ENCODE measurements at places on chromosomes 13 and 19.

GRCh38 chr19:53775524-53775923, 48.6 kb downstream of the NLRP12 start:
- no peak for DNase-seq

DNA sequence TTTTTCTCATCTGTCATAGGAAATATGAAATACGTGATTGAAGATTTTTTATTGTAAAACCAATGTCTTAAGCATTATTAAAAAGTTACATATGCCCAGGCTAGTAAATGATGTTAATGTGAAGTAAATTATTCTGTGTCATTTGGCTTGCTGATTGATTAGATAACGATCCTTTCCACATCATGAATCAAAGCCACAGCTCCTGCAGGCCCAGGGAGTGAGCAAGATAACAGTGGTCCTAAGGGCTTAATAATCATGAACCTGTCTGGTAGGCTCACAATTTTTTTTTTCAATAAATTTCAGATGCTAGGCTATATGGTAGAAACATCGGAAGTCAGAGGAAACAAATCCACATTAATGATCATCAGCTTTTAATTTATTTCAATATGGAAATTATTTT, 269.0 kb upstream of the SLC10A2 start:
- no peak for DNase-seq

DNA sequence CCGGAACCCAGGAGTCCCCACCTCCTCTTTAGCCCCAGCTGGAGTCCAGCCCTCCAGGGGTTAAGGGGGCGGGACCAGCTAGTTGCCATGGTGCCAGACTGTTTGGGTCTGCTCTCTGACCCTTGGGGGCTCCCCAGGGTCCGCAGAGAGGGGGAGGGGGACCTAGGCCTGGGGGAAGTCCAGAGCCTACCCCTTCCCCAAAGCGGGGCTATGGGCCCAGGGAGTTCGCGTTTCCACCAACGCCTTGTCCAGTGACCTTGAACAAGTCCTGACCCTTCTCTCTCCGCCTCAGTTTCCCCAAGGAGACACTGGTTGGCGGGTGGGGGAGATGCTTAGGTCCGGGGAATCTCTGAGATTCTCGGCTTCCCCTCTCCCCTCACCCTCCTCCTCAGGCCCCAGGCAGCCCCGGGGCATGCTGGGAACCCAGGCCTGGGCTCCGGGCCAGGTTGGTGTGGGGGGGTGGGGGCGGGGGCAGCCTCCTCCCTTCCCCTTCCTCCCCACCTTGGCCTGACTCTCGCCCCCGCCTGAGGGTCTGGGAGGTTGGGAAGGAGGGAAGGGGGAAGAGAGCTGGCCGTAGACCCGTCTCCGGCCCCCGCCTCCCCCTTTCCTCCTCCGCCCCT, 2.6 kb upstream of the SPACA6 start:
- peak; percentile 85 for DNase-seq

DNA sequence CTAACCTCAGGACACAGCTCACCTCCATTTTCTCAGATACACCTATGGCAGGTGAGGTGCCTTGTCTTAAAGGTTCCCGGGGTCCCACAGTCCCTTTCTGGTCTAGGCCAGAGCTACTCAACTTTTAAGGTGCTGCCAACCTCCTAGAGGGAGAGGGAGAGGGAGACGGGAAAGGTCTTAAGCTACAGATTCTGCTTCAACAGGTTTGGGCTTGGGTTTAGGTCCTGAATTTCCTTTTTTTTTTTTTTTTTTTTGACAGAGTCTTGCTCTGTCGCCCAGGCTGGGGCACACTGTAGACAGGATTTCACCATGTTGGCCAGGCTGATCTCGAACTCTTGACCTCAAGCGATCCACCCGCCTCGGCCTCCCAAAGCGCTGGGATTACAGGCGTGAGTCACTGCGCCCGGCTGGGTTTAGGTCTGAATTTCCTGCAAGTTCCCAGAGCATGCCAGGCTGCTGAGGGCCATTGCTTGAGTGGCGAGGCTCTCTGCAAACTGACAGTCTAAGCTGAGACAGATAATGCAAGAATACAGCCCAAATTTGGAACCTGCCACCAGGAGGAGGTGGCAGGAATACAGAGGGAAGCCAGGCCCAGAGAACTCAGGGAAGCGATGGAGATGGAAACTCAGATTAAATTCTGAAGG, 7.8 kb upstream of the SYCN start:
- no peak for DNase-seq

- no peak for DNase-seq
Measured at GRCh38 chr13:78045916-78046315, 127.3 kb upstream of the EDNRB start.

DNA sequence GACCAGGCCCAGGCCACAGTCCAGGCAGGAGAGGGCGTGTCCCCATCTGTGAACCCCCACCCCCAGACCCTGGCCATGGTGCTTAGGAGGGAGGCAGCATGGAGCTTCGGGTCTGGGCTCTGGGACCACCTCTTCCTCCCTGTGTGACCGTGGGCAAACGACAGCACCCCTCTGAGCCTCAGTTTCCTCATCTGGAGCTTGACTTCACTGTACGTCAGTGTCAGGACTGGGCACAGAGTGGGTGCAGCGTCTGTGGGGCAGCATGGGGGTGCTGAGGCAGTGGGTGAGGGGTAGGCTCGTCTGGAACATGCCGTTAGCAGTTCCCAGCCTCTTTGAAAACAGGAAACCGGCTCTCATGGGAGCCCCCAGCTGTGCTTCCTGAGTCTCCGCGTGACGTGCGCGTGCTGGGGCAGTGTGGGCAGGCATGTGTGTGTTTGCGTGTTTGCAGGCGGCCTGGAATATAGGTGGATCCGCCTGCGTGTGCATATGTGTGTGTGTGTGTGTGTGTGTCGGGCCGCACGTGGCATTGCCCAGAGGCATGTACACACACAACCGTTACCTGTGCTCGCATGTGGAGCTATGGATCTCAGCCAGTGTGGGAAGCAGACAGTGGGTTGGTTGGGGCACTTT, 15.8 kb downstream of the ARRDC2 start:
- DNase-seq = peak; percentile 67

GRCh38 chr19:49528211-49528771, 488 bp downstream of the RCN3 start:
- no peak for DNase-seq

- peak; percentile 85 for DNase-seq
Measured at GRCh38 chr19:39941615-39942365, 7.4 kb upstream of the FCGBP start.

- DNase-seq = no peak
Measured at GRCh38 chr13:103883164-103883563, 816.9 kb upstream of the SLC10A2 start.

GRCh38 chr19:38506375-38506722, 72.9 kb downstream of the RYR1 start:
- no peak for DNase-seq

GRCh38 chr19:30742406-30742938, 370.3 kb downstream of the ZNF536 start:
- no peak for DNase-seq

DNA sequence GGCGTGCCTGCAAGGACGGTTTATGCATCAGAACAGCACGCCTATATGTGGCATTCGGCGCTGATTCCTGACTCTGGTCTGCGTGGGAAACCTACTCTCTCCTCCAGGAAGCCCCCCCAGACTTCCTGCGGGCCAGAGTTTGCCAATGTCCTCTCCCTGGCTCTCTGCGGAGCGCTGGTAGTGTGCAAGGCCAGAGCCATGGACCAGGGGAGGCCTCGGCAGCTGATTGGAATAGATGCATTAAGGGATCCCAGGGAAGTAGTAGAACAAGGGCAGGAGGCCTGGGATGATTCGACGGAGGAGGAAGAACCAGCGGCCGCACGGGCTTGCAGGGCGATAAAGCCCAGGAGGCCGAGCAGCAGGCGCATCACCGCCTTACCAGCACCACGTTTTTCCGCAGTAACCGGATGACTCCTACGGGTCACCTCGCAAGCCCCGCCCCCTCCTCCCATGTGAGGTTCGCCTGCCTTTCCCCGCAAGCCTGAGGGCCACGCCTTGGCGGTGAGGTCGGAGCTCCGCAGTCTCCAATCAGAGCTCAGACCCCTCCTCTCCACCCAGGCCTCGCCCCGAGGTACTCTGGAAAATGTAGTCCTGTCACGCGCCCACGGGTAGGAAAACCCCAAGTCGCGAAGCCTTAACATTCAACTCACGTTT, 5.0 kb downstream of the CLEC11A start:
- peak; percentile 57 for DNase-seq

DNA sequence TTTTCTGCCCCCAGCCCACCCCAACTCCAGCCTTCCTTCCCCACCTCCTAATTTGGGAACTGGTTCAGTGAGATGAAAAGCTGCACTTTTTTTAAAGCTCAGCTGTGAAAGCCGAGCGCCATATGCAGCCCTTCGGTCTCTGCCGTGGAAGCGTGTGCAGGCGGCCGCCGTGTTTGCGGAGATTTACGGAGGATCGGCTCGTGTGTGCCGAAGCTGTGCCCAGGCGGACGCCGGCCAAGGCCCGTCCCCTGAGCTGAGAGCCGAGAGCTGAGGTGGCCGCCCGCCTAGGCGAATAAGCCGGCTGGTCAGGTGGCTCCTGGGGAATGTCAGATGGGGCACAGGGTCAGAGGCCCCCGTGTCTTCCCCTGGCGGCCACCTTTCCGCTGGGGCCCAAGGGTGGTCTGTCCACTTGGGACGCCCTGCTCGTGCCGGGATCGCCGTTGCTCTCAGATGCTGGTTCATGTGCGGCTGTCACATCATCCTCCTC, 78.7 kb downstream of the ZNF536 start:
- DNase-seq = no peak

GRCh38 chr13:63208826-63209225, 1793.2 kb upstream of the PCDH20 start:
- DNase-seq = no peak

- DNase-seq = no peak
Measured at GRCh38 chr13:50090211-50090610, 75.0 kb downstream of the KCNRG start.

GRCh38 chr19:51094696-51095279, 12.1 kb upstream of the KLK14 start:
- no peak for DNase-seq

DNA sequence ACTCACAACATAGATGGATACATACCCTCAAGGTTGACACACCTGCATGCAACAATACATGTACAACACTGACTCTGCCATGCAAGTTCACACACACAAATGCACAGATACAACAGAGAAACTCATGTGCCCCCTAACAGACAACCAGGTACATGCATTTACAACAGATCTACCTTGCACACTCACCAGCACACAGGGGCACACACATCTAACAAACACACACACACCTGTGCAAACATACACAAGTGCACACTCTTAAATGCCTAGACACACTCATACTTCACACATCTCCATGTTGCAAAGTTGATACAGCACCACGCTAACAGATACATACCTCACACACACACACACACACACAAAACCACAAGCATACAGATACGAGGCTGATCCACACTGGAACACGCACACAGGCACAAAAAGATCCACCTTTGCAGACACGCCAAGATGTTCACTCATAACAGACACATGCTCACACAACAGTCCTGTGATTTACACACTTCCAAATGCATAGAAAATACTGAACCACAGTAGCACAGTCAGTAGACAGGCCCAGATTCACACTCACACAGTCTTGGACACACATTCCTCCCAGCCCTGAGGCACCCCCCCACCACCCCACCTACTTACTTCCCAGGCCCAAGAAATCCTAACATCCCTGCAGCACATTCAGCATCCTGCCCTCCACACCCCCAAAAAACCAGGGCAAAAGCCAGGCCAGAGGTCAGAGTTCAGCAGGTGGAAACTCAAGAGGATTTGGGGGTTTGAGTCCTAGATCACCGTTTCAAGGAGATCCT, 1.4 kb downstream of the LRFN1 start:
- no peak for DNase-seq

GRCh38 chr19:35860818-35861639, 4.3 kb downstream of the KIRREL2 start:
- DNase-seq = no peak

DNA sequence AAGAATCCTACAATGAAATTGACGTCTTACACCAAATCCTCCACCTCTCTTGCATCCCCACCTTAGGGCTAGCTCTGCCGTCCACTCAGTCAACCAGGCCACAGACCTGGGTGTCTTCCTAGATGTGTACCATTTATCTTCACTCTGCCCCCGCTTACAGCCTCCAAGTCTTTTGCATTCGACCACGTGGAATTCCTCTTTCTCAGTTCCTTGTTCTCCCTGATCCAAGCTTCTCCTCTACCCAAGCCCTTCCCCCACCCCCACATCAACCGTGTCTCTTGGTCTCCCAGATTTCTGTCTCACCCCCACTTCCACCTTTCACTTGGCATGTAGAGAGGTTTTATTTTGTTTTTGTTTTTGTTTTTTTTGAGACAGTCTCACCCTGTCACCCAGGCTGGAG, 1.2 kb upstream of the DMWD start:
- no peak for DNase-seq

DNA sequence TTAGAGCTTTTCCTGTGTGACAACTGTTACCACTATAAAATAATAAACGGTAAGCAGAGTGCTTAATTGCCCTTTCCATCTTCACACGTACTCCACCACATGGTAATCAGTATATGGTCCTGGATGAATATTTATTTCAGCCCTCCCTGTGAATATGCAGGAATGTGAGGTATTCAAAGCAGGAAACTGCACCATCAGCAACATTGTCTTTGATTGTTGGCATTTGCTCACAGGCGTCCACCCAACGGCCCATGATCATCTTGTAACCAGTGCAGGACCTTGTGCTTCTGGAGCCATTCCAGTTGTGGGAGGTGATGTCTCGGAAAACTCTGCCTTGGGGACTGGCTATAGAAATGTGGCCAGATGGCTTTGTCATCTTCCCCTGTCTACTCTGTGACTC, 132.6 kb downstream of the COG6 start:
- no peak for DNase-seq

DNA sequence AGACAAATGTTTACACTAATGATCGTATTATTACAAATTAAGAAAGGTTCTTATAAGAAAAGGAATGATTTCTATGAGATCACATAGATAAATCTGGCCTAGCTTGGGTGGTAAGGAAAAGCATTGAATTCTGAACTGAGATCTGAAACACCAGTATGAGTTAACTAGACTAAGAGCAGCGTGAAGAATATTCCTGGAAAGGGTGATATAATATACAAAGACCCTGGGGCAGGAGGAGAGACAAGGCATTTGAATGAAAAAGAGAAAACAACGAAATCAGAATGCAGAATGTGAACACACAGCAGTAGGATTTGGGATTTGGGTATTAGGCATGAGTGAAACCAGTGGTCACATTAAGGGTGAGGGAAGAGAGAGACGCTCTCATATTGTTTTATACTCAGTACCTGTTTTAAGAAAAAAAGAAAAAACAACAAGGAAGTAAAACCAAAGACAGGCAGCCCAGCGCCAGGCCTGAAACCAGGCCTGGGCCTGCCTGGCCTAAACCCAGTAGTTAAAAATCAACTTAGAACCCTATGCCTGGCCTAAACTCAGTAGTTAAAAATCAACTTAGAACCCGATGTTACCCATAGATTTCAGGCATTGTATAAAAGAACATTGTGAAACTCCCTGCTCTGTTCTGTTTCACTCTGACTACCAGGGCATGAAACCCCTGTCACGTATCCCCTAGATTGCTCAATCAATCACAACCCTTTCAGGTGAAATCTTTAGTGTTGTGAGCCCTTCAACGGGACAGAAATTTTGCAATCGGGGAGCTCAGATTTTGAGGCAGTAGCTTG, 287.1 kb downstream of the ITGBL1 start:
- DNase-seq = no peak

- DNase-seq = no peak
Measured at GRCh38 chr13:80888390-80888789, 547.5 kb upstream of the SPRY2 start.

Data from CD4-positive, alpha-beta T cell treated with Interleukin-4 for 4 hours (primary cell).